ENCODE measurements at places on chromosomes 11 and 22.

DNA sequence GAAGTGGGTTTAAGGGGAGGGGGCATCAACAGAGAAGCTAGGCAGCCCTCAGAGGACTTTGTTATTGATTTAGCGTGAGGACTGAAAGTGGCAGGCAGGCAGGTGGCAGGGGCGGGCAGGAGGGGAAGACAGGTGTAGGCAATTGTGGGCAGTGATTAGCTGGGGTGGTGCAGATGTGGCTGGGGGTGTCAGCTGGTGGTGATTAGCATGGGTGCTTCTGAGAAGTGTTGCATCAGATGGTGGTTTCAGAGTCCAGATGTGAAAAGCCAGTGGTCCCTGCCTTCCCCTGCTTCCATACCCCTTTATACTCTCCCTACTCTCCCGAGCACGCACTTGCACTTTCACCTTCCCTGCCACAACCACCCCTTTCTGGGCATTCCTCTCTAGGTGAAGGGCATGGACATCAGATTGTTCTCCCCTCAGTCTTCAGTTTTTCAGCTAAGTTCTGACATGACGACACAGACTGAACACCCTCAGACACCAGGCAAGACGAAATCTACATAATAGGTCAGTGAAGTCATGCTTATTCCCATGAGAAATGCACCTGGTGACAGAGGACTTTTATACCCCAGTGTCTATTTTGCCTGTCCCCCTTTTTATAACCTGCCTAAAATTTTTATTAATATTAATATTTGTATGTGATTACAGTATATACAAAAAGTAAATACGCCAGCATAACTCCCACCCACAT, 435.7 kb upstream of the CADM1 start:
- no peak for DNase-seq

DNA sequence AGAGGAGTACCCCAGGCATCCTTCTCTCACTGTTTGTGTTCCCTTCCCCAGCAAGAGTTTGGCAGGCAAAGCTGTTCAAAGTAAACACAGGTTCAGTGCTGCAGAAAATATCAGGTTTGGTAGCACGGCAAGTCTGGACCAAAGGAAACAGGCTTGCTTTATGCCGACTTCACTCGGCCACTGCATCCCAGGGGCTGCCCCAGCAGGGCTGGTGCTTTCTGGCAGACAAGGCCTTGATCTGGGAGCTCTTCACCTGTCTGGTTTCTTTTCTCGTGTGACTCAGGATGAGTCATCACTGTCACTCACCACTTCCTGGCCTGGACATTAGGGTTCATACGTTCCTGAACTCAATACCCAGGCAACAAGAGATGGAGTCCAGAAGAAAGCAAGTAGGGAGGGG, 52.6 kb upstream of the NAV2 start:
- peak; percentile 18 for DNase-seq

DNA sequence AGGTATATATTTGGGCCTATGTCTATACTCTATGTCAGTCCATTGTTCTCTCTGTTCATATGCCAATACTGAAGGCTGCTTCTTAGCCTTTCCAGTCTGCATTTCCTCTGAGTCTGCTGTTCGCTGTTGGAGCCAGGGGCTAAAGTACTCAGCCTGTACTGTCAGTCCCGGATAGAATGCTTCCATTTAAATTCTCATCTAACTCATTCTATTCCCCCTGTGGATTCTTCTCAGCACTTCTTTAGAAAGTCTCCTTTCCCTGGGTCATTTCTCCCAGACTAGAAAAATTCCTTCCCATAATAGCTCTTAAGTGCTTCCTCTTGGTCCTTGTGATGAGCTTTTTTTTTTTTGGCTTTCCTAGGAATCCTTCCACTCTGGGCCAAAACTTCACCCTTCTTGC, 293.1 kb downstream of the KIRREL3 start:
- DNase-seq: no peak

- no peak for DNase-seq
Observed at GRCh38 chr11:44046182-44046581, 1.6 kb upstream of the ACCSL start.

- no peak for DNase-seq
Observed at GRCh38 chr11:123173040-123173855, 21.8 kb downstream of the CLMP start.

GRCh38 chr11:83641511-83641910, 355.3 kb upstream of the CCDC90B start:
- DNase-seq: no peak

DNA sequence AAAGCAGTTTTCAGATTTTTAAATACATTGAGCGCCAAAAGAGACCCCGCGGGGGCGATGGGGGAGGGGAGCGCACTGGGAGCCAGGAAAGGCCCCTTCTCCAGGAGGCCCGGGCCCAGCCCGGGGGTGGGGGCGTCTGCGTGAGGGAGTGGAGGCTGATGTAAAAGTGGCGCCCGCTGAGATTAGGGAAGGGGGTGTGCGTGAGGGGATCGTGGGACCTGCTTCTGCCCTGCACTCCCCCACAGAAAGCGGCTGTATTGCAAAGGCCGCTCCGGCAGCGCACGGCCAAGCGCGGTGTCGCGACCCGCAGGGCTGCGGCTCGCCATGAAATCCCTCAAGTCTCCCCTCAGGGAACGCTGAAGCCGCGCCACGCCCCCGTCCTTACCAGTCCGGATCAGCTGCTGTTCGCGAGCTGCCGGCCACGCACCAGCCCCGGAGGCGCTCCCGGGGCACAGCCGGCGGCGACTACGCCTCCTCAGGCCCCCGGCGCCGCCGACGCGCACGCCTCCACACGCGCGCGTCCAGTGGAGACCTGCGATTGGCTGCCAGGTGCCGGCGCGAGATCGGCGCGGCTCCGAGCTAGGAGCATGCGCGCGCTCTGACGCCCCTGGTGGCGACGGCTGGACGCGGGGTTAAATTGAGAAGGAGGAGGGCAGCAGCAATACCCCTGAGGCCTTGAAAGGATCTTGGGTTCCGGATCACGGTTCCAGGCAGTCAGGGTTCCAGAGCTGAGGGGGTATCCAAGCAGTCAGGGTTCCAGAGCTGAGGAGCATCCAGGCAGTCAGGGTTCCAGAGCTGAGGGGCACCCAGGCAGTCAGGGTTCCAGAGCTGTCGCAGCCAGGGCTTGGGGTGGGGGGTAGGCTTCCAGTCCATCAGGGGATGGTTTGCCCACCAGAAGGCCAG, at the start of gene ZNF280B:
ZNF280B (minus strand) TSS at position 469 of the 903 bp plus-strand sequence. CDS start 19,344 bp downstream, outside the sequence.
- DNase-seq: peak; percentile 95

DNA sequence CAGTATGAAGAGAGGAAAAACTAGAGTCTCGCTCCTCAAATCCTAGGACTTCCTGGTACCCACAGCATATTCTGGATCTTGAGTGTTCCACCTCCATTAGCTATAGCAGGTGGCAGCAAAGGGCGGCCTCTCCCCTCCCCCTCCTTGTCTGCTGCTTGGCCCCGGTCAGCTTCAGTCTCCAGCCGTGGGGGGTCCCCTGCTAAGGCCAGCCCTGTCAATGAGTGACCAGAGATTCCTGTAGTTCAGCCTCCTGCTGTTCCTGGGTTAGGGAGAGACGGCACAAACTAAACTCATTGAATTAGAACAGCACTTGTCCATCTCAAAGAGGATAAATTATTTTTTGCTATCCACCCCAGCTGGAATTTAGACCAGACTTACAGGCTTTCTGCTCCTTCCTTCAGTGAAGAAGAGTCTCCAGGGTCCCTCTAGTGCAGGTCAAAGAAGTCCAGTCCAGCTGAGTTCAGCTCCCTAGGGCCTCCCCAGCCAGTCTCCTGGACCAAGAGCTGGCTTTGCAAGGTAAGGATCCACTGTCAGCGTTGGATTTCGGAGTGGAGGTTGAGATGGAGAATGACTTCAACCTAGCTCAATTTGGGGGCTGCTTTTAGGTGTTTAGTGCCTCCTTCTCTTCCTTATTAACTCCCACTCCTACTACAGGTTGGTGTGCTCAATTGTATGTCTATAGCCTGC, 1.1 kb upstream of the PHLDB1 start:
- no peak for DNase-seq

DNA sequence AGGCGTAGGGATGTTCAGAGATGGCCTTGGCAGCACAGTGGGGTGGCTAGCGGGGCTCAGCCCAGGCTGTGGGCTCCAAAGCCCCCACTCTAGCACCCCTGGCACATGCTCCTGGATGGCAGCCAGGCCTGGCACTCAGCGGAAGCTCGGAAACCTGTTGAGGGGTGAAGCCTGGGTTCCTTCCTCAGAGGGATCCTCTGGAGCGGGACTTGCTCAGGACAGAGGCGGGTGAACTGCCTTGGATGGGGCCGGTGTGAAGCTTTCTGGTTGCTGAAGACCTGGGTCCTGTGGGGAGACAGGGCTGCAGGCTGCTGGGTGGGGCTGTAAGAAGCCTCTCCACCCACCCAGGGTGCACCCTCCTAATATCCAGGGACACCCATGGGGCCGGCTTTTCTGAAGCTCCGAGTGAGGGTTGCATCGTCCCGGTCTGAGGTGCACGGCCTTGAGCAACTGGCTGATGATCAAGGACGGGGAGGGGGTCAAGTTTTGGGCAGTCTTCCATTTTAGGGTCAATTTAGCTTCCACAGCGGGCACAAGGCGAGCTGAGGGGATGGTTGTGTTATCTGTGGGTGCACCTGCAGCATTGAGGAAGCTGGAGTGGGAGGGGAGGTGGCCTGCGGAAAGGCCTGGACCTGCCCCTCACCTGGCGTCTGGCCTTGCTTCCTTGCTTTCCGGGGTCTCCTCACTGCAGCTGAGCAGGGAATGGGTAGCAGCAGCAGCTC, 5.2 kb downstream of the MRGPRE start:
- no peak for DNase-seq

DNA sequence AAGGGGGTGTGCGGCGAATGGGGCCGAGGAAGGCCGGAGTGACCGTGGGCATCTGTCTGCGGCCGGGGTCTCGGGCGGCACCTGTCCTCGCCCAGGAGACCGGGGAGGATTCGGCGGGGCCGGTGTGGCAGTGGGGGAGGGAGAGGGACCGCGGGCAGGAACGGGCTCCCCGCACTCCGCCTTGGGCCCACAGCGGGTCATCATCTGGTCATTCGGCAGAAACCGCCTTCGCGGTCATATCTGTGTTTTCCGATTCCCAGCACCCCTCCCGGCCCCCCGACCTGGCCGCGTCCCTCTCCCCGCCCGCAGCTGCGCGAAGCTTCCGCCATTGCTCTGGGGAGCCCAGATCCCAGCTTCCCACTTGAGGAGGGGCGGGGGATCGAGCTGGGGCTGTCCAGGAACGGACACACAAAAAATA, 824 bp upstream of the CBX6 start:
- peak; percentile 31 for DNase-seq

- DNase-seq: no peak
Observed at GRCh38 chr22:35913925-35914324, 114.7 kb downstream of the RBFOX2 start.

- no peak for DNase-seq
Observed at GRCh38 chr11:100009728-100010127, 677.4 kb upstream of the ARHGAP42 start.

DNA sequence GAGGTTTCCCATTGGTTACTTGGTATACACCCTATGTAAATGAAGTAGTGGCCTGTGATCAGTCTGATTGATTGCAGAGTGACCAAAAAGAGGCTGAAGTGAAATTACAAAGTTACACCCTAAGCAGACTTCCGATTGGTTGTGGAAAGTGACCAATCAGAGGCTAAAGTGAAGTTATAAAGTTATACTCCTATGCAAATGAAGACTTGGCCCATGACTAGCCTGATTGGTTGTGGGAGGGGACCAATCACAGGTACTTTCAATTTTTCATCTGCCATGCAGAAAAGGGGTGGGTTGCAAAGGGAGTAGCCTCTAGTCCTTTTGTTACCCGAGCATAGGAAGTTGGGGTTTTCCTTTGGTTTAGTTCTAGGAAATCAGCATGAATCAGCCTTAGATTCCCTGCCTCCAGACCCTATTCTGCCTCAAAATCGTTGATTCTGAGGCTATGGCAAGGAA, 18.1 kb upstream of the CSTF3 start:
- peak; percentile 69 for DNase-seq

DNA sequence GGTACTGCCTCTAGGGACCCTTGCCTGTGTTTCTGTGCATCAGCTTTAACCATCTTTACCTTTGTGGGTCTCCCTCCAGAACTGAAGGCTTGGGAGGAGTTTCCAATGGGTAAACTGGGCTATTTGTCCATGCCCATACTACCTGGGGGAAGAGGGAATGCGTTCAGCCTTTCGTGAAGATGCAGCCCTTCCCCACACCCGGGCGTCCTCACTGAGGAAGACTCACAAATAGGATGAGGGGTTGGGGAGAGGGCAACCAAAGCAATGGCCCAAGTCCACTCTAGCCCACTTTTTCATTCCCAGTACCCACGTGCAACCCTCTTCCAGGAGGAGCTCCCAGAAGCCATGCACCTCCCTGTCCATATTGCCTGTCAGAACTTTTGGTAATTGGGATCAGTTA, 61.8 kb upstream of the ADA2 start:
- DNase-seq: no peak

- DNase-seq: no peak
Observed at GRCh38 chr11:62592989-62593421, 1.7 kb upstream of the TUT1 start.

- no peak for DNase-seq
Observed at GRCh38 chr11:68910965-68911364, 7.3 kb downstream of the IGHMBP2 start.

DNA sequence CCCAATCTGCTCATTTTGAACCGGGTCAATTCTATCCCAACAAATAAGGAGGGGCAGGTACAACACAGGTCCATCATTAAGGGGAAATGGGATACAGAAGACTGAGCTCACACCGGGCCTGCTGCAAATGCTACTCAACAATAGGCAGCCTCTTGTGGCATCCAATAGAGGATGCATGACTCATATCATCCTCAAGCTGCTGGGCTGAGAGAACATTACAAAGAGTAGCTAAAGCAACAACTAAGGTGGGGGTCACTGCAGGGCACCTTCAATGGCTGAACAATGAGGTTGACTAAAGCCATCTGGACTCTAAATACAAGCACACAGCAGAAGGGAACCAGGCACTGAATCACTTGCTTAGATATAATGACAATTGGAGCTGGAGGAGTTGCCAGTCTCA, 130.1 kb upstream of the SYN3 start:
- DNase-seq: no peak

DNA sequence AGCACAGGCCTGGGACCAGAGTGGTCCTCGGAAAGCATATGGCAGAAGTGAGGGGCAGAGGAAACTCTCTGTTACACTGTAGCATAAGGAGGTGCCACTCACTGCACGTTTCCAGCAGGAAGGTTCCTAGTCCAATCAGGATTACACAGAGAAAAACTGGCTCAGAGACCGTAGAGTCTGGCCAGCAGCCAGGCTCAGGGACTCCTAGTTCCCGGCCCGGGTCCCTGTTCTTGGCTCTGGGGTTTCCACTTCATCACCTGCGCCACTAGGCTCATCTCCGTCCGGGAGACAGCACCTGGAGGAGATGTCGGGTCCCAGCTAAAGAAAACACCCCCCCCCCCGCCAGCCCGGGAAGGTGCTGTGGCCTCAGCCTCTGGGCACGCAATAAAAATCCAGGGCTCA, 1.1 kb downstream of the TTLL12 start:
- DNase-seq: peak; percentile 44

All from hematopoietic multipotent progenitor cell treated with erythropoietin and hydrocortisone succinate and interleukin-3 and kit ligand, for 4 days (in vitro differentiated cells).